ENCODE measurements at places on chromosomes 1 and 21.

GRCh38 chr1:86504137-86504479, 35.4 kb downstream of the CLCA1 start:
- no peak for DNase-seq

DNA sequence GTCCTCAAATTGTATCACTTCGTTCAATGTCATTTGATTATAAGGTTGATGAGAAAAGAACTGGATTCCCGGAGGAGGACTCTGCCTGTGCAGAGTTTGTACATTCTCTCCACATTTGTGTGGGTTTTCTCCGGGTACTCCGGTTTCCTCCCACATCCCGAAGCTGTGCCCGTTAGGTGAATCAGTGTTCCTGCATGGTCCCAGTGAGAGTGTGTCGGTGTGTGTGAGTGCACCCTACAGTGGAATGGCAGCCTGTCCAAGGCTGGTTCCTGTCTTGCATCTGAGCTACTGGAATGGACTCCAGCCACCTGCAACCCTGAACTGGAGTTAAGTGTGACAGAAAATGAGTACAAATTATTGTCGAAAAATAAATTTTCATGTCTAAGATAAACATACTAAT, 92.2 kb upstream of the KCTD3 start:
- DNase-seq: no peak

GRCh38 chr21:45461369-45461750, 56.4 kb downstream of the COL18A1 start:
- DNase-seq: no peak

DNA sequence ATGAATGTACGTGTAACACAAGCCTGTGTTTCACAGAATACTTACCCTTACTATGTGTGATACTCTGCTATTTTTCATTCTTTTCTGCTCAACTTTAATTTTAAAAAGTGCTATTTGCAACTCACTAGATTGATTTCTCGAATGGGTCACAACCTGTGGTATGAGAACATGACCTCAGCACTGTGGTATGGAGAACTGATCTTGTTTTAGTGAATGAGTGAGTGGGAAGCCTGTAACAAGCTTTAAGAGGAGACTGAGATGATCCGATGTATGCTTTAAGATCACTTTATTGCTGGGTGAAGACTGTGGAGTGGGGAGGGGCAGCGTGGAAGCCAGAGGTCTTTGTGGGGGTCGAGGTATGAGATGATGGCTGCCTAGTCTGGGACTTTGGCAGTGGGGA, 21.6 kb downstream of the MECR start:
- no peak for DNase-seq

DNA sequence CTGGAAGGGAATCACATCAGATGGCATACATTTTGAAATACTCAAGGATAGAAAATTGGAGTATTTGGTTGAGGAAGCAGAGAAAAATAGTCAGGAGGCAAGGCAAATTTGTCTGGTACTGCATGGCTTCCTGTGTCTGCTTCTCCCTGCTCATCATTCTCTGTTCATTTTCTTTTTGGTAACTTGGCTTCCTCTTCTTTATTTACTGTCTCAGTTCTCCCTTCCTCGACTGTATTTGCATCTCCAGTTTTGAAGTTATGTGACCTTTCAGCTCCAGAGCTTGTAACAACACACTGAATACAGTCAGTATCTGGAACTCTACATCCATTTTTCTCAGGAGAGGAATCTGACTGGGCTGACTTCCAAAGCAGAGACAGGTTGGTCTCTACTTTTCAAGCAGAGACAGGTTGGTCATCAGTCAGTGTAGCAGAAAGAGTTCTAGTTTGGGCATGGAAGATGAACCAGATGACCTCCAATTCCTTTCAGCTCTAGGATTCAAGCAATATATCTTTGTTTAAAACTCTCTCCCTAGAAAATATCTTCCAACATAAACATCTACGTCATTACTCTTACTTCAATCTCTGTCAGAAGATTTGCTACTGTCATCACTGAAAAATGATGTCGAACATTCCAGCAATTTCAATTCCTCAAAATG, 571.2 kb downstream of the ADGRL2 start:
- DNase-seq: no peak

DNA sequence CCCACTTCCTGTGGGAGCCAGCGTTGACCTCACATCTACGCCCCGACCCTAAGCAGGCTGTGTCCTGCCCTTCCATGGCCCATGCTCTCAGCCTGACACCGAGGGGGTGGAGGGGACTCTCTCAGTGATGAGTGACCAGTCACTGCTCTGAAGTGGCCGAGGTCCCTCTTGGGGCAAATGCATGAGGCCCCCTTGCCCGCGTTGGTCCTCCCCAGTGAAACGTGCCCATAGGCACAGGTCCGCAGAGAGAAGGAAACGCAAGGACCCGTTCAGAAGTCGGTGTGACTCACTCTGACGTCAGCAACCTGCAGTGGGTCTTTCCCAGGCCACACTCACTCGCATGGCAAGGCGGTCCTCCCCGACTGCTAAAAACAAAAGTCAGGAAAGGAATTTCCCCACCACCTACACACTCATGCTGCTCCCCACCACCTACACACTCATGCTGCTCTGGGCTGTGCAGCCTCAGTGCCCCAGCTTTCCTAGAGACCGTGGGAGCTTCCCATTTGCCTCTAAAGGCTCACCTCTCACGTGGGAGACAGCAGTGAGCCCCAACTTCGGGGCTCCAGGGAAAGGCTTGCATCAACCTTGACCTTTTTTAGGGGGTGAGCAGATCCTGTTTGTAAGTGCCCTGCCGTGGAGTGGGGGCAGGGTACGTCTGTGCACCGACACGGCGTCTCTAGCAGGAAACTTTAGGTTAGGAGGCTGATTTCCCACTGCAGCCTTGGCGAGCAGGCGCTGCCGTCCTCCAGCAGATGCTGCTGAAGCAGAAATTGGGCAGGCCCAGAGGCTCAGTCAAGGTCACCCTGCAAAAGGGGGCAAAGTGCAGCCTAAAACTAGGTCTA, 11.4 kb downstream of the UBASH3A start:
- DNase-seq: no peak

All from cerebellar nuclear complex (tissue), 1 donor.